ENCODE measurements at places on chromosomes 6 and 20.

GRCh38 chr6:168183613-168183970, 104.6 kb upstream of the FRMD1 start:
- no peak for DNase-seq
- H3K27ac ChIP-seq: no peak overlapping the region

GRCh38 chr6:109434456-109434855, 6.0 kb downstream of the PPIL6 start:
- no peaks in the 10 kb centered on the region for H3K4me1 ChIP-seq
- H3K36me3 ChIP-seq: peaks cover 6% of the 10 kb centered on the region
- no peak overlapping the region for H3K4me3 ChIP-seq
- H3K27me3 ChIP-seq: no peaks in the 10 kb centered on the region
- no peak overlapping the region for H3K27ac ChIP-seq

DNA sequence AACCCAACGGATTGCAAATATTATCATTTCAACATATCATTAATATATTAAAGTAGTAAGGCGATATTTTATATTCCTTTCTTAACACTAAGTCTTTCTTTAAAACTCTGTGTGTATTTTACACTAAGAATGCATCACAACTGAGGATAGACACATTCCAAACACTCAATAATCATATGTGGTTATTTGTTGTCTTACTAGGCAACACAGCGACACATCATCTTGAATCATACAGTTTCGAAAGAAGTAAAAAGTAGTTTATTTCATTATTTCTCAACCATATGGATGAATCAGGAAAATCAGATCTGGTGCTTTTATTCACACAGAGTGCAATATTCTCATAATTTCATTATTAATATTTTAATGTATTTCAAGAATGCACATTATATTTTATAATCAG, 662.4 kb downstream of the EPHA7 start:
- no peaks in the 10 kb centered on the region for H3K27me3 ChIP-seq
- no peaks in the 10 kb centered on the region for H3K36me3 ChIP-seq
- no peaks in the 10 kb centered on the region for H3K4me1 ChIP-seq
- no peak overlapping the region for H3K4me3 ChIP-seq
- H3K27ac ChIP-seq: no peak overlapping the region
- no peak for DNase-seq

DNA sequence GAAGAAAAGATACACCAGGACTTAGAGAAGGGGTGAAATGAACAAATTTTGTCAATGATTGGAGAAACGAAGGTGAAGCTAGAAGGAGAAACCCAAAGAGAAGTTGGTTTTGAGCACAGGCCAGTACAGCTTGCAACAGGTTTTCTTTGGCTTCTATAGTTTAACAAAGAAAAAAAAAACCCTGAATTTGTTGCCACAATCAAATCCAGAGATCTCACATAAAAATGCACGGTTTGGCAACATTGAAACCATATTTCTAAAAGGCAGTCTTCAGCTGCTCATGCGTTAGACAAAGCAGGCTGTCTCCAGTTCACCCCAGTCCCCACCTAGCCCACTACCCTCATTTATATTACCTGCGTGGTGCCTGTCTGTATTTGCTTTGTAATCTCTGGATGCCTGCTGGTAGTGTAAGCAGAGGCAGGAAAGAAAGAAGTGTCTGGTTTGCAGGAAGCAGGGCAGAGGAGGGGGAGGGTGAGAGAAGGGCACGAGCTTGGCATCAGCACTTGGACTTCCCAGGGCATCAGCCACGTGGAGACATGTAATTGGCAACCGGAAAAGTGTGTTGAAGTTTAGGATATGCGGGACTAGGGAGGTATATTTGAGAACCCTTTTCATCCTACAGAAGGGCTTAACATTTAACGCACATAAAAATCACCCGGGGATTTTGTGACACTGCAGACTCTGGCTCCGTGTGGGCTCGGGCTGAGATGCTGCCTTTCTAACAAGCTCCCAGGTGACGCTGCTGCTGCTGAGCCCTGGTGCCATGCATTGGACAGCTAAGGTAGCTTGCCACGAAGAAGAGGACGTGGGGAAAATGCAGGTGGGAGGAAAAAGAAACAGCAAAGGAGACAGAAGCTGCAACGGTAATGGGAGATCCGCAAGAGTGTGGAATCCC, 14.4 kb downstream of the PFDN4 start:
- peak overlapping the region; percentile 35 for H3K27ac ChIP-seq
- peaks cover 15% of the 10 kb centered on the region for H3K36me3 ChIP-seq
- H3K27me3 ChIP-seq: no peaks in the 10 kb centered on the region

- no peaks in the 10 kb centered on the region for H3K27me3 ChIP-seq
- no peaks in the 10 kb centered on the region for H3K36me3 ChIP-seq
- no peak overlapping the region for H3K4me3 ChIP-seq
- no peak for DNase-seq
- H3K27ac ChIP-seq: no peak overlapping the region
These were observed 447.3 kb upstream of the GJE1 start for GRCh38 chr6:141685416-141685815.

GRCh38 chr6:159118924-159119323, 50.3 kb upstream of the FNDC1 start:
- H3K27me3 ChIP-seq: no peaks in the 10 kb centered on the region
- H3K27ac ChIP-seq: no peak overlapping the region
- peaks cover 2% of the 10 kb centered on the region for H3K4me1 ChIP-seq
- DNase-seq: no peak
- H3K36me3 ChIP-seq: no peaks in the 10 kb centered on the region

DNA sequence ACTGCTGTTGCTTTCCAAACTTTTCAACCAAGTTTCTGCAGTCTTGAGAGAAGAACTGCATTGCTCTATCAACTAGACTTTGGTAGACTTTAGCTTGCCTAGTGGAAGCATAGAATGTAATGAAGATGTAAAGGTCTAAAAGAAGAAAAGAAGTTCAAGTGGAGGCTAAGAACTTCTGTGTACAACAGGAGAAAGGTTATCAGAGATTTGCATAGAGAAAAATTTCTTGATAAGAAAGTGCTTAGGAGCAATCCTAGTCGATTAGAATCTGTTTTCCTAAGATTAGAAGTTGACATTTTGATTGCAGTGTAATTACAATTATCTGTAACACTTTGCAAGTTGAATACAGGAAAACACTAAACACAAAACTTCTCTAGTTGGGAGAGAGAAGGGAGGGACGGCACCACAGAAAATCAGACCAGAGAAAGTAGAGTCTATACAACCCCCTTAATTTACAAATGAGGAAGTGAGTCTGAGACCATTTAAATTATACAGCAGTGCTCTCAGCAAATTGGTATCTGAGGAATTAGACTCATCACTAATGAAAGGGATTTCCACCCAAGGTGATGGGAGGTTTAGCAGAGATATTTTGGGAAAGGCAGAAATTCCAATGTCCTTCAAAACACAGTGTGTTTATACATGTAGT, 194.3 kb upstream of the MARCKS start:
- H3K27ac ChIP-seq: no peak overlapping the region
- no peaks in the 10 kb centered on the region for H3K36me3 ChIP-seq
- no peaks in the 10 kb centered on the region for H3K4me1 ChIP-seq

DNA sequence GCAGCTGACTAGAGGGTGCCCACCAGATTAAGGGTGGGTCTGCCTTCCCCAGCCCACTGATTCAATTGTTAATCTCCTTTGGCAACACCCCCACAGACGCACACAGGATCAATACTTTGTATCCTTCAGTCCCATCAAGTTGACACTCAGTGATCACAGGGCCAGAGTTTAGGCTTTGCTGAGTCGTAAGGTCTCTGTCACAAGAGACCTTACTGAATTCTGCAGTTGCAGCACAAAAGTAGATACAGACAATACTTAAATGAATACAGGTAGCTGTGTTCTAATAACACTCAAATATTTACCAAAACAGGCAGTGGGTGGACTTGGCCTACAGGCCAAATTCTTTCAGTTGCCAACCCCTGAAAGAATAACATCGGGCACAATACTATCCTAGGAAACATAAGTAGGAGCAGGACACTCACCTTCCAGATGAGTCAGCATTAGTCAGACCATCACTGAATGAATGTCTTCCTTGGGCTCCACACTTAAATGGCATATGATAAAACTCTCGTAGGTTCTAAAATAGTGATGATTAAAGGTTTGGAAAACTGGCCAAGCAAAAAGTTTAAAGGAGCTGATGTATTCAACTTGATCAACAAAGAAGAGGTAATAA, 190.0 kb downstream of the UBE3D start:
- DNase-seq: no peak
- H3K36me3 ChIP-seq: no peaks in the 10 kb centered on the region
- no peaks in the 10 kb centered on the region for H3K4me1 ChIP-seq
- H3K27me3 ChIP-seq: peaks cover 6% of the 10 kb centered on the region
- H3K27ac ChIP-seq: no peak overlapping the region

GRCh38 chr6:35154947-35155346, 13.8 kb upstream of the TCP11 start:
- H3K27me3 ChIP-seq: peaks cover 8% of the 10 kb centered on the region
- H3K27ac ChIP-seq: no peak overlapping the region
- DNase-seq: no peak
- no peaks in the 10 kb centered on the region for H3K4me1 ChIP-seq
- H3K36me3 ChIP-seq: no peaks in the 10 kb centered on the region

- no peaks in the 10 kb centered on the region for H3K4me1 ChIP-seq
- no peak overlapping the region for H3K27ac ChIP-seq
- H3K4me3 ChIP-seq: no peak overlapping the region
- H3K36me3 ChIP-seq: no peaks in the 10 kb centered on the region
These were observed 941.3 kb downstream of the TBC1D32 start for GRCh38 chr6:120392941-120393340.

- peaks cover 79% of the 10 kb centered on the region for H3K36me3 ChIP-seq
- DNase-seq: peak; percentile 54
- H3K4me3 ChIP-seq: peak overlapping the region; percentile 92
- peak overlapping the region; percentile 88 for H3K27ac ChIP-seq
These were observed 1.2 kb upstream of the RBM38 start for GRCh38 chr20:57389695-57390603.

DNA sequence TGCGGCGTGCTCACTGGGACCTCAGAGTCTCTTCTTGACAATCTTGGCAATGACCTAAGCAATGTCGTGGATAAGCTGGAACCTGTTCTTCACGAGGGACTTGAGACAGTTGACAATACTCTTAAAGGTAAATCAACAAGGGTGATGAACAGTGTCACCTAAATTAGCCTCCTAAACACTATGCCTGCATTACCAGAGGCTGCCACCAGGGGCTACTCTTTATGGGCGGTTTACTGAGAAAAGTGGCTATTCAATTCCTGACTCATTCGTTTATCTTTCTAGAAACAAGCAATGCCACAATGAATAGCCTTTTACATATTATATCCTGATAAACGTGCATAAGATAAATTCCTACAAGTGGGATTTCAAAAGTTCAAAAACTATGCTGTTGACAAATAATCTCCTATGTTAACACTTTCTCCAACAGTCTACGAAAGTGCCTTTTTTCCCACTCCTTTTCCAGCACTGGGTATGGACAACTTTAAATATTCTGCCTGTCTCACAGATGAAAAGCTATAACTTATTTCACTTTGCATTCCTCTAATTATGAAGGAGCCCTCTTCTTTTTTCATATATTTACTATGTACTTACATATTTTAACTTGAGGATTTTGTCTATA, 1.3 kb downstream of the BPIFA2 start:
- H3K27ac ChIP-seq: no peak overlapping the region
- H3K4me1 ChIP-seq: no peaks in the 10 kb centered on the region
- no peak for DNase-seq
- no peak overlapping the region for H3K4me3 ChIP-seq
- H3K36me3 ChIP-seq: no peaks in the 10 kb centered on the region

- no peak for DNase-seq
- H3K27ac ChIP-seq: peak overlapping the region; percentile 97
- H3K4me3 ChIP-seq: peak overlapping the region; percentile 79
- H3K4me1 ChIP-seq: peaks cover 55% of the 10 kb centered on the region
- no peaks in the 10 kb centered on the region for H3K27me3 ChIP-seq
These were observed 7.4 kb downstream of the TNFAIP3 start for GRCh38 chr6:137874204-137875057.

DNA sequence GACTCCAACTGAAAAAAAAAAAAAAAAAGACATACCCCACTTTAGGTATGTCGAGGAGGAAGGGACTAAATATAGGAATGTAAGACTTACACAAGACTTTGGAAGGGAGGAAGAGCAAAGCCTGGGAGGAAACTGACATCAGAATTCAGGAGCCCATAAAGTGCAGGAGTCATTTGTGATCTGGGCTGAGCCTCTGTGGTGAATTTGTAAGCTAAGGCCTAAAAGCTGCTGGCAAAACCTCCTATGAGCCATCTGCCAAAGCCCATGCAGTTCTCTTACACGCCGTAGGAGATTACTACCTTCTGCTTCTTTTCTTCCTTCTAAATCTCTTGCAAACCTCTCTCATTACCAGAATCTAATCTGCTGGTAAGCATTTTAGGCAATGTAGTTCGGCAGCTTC, 52.0 kb upstream of the THEMIS start:
- no peaks in the 10 kb centered on the region for H3K27me3 ChIP-seq
- DNase-seq: no peak
- peak overlapping the region; percentile 62 for H3K27ac ChIP-seq
- peak overlapping the region; percentile 51 for H3K4me3 ChIP-seq

GRCh38 chr20:2358006-2358405, 22.7 kb upstream of the TGM6 start:
- no peak overlapping the region for H3K27ac ChIP-seq
- no peak for DNase-seq
- H3K4me3 ChIP-seq: no peak overlapping the region
- peaks cover 20% of the 10 kb centered on the region for H3K27me3 ChIP-seq
- H3K36me3 ChIP-seq: no peaks in the 10 kb centered on the region

DNA sequence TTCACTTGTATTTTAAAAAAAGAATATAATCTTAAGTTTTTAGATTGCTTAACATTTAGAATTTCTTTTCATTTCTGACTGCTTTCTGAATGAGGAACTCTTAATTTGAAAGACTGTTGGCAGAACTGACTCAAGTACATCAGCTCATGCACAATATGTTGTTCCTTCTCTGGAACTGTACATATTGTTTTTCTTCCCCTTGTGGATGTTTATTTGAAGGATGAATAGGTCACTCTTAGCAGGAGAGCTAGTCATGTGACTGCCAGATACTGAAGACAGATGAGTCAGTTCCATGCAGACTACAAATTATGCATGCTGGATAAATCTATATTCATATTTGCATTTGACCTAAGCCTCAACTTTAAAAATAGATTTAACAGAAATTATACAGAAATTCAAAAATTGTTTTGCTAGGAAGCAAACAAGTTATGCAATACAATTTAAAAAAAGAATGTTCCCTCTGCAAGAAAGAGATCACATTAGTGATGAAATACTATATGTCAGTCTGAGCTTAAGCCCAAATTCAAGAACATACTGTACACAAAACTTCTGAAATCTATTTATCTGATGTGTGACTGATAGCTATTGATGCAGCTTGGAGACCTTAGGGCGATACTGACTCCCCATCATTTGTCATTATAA, 1274.9 kb upstream of the GJE1 start:
- H3K27ac ChIP-seq: no peak overlapping the region
- H3K27me3 ChIP-seq: no peaks in the 10 kb centered on the region
- no peak overlapping the region for H3K4me3 ChIP-seq
- H3K4me1 ChIP-seq: no peaks in the 10 kb centered on the region
- no peaks in the 10 kb centered on the region for H3K36me3 ChIP-seq

GRCh38 chr6:156883497-156884252, 106.5 kb downstream of the ARID1B start:
- no peak overlapping the region for H3K27ac ChIP-seq
- no peak overlapping the region for H3K4me3 ChIP-seq
- H3K4me1 ChIP-seq: peaks cover 45% of the 10 kb centered on the region
- no peaks in the 10 kb centered on the region for H3K27me3 ChIP-seq
- H3K36me3 ChIP-seq: peaks cover 4% of the 10 kb centered on the region

GRCh38 chr20:1125277-1125676, 6.9 kb downstream of the PSMF1 start:
- DNase-seq: no peak
- H3K4me1 ChIP-seq: peaks cover 34% of the 10 kb centered on the region
- H3K27me3 ChIP-seq: no peaks in the 10 kb centered on the region
- H3K27ac ChIP-seq: peak overlapping the region; percentile 77

- H3K36me3 ChIP-seq: peaks cover 7% of the 10 kb centered on the region
- H3K4me1 ChIP-seq: peaks cover 13% of the 10 kb centered on the region
- no peak for DNase-seq
These were observed 14.9 kb upstream of the TLDC2 start for GRCh38 chr20:36860811-36861624.
